Left renal cortex interstitium (tissue), 4 donors: ENCODE measurements at places on chromosomes 11 and 22. TPM values are rescaled to one million over a fixed set of nuclear protein-coding genes. Genes with fewer than 3 reads are reported as not detected.

DNA sequence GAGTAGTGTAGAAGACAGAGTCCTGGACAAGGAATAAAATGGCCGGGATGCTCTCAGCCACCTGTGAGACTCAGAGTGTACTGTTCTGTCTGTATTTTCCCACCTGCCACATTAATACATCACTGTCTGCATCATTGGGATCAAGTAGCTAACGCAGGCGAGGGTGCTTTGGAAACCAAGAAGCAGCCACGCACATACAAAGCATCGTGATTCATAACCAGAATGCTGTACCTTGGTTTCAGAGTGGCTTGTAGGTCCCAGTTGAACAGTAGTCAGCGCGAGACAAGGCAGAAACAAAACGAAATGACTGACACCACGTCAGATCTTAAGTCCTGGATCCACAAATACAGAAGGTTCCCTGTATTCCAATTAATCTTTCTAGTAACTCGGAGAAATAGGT lies 198.3 kb downstream of the GRIK4 start:
- DNase-seq = no peak

GRCh38 chr11:12995823-12996222 lies 13.3 kb upstream of the RASSF10 start:
- no peak for DNase-seq

DNA sequence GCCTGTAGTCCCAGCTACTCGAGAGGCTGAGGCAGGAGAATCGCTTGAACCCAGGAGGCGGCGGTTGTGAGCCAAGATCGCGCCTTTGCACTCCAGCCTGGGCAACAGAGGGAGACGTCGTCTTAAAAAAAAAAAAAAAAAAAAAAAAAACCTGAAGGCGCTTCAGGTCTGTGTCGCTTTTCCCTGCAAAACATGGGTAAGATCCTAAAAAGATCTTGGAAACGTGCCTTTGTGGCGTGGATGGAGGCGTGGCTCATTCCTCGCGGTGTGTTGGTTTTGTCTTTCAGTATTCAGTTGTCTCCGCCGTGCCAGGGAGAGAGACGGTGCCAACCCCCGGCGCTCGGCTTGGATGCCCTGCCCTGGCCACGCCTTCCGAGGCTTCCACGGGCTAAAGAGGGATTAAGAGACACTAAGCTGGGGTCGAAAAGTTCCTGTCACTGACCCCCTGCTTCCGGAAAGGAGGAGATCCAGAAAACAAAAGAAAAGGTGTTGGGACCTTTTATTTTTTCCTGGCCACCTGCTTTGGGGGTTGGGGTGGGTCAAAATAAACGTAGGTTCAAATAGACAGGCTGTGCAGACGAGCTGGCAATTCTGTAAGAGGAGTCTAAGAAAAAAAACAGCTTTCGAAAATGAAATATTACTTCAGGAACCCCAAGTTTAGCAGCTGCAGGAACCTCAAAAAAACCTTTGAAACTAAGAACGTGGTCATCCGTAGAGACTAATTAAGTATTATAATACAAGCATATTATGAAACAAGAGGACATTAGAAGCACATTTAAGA lies 1.1 kb upstream of the SLC35F2 start:
- no peak for DNase-seq

DNA sequence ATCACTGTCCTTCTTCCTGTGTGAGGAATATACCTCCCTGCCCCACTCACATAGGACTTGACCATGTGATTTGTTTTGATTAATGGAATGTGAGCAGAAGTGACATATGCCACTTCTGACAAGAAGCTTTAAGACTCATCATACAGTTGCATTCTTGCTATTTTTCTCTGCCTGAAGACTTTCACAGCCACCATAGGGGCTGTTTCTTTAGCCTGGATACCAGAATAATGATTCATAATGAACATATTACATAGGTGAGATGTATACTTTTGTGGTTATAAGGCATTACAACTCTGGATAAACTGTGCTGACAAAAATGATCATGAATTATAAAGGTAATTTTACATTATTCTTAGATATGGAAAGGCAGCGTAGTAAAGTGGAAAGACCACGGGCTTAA lies 798.0 kb downstream of the DLG2 start:
- DNase-seq = no peak

DNA sequence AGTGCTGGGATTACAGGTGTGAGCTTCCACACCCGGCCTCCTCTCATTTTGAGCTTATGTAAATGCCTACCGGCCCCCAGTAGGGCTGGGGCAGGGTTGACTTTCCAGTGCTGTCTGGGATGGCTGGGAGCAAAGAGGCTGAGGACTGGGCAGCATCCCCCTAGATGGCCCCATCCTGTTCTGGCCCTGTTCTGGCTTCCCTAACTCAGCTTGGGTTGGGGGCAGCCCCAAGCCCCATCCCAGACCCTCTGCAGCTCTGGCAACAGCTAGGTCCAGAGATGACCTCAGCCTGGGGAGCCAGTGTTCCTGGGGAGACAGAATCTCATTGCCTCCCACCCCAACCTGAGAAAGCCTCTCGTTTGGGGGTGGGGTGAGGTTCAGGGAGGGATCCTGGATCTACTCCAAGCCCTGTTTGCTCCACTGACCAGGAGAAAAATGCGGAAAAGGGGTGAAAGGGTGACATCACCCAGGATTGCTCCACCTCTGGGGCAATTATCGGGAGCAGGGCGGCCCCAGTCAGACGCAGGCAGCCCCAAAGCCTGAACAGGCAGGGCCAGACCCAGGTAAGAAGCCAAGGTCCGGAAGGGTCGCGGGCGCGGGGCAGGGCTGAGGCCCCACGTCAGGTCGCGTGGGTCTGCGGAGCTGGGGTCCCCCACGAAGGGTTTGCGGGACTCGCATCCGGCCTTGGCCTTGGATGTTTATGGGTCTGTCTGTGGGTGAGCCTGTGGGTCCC lies at the start of gene PNPLA2:
TSS of gene PNPLA2 (plus strand) at position 519 of the 733 bp plus-strand sequence. CDS start 805 bp downstream, outside the sequence.
- DNase-seq = no peak

DNA sequence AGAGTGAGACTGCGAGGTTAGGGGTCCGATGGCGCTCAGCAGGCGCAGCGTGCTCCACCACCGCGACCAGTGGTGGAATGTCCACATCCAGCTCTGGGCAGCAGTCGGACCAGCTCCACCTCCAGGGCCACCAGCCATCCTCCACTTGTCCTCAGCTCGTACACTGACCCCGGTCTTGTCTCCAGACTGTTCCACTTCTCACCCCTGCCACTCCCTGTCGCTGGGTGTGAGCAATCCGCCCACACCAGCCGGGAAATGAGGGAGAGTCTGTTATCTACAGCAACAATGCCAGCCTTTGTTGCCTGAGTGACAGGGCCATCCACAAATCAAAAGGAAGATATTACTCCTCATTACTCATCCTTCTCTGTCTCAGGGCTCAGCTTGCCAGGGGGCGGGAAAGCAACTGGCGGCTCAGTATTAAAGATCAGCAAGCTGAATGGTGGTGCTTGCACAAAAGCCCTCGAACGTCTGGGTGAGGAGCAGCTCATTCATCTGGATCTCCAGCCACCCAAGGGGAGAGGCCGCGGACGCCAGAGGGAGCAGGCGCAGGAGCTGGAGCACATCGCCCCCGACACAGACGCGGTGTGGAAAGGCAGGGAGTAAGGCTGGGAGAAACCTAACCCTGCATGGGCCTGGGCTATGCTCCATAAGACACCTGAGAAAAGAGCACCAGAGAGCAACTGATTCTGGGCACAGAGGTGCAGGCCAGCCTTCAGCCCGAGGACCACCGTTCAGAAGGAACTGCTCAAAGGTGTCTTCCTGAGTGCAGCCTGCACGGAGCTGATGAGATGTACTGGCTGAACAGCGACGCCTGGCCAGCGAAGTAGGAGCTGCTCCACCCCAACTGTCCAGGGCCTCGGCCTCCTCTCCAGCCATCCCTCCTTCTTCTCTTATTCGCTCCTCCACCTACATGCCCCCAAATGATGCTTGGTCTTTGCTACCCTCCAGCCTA lies 21.9 kb downstream of the IGSF9B start:
- DNase-seq = no peak

DNA sequence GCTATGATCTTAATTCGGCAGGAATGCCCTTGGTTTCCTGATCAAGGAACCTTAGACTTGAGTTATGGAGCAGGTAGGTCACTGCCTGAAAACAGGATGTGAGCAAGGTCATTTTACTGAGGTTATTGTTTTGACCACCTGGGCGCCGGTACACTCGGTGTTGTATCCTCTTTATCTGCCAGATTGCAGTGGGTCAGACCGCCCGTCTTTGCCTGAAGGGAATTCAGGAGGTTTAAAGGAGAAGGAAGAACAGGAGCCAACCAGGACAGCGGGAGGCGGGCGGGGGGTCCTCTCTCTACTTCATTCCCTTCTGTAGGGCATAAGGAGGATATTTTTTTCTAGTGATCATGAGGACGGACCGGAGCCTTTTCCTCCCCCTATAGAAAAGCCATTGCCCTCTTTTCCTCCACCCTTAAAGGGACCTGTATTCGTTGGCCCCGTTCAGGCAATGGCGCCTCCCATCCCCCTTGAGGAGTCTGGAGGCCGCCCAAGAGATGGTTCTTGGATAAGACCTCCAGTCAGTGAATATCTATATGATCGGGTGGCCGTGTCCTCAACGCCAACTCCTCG lies 649 bp downstream of the MS4A15 start:
- DNase-seq = no peak

- no peak for DNase-seq
Observed at GRCh38 chr11:40252236-40252635, 1207.2 kb downstream of the LRRC4C start.

GRCh38 chr11:93729129-93729616 lies 12.1 kb downstream of the TAF1D start:
- no peak for DNase-seq

GRCh38 chr11:115644856-115645255 lies 140.6 kb upstream of the CADM1 start:
- no peak for DNase-seq

- DNase-seq = no peak
Observed at GRCh38 chr22:26669060-26669481, 11.7 kb downstream of the MIAT start.

DNA sequence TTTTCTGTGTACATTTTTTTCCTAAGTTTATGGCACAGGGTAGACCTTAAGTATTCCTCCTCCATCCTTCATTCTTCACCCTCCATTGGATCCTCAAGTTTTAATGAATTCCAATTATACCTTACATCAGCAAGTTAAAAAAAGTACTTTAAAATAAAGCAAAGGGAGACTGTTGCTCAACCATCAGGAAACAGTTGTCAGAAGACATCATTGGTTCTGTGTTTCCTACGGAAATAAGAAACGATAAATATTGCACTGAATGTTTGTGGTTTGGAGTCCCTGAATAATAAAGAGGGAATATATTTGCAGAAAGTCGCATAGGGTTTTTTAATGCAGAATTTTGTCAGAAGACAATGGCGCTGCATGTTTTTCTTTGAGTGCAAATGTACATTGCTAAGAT lies 28.1 kb upstream of the LDHA start:
- DNase-seq = no peak

MUC15 gene
- 5.7 TPM for polyA plus RNA-seq

UBXN1 gene
- polyA plus RNA-seq = 176 TPM

LGALS12 gene
- 0.14 TPM for polyA plus RNA-seq

BBOX1 gene
- 41.4 TPM for polyA plus RNA-seq

HPX gene
- polyA plus RNA-seq = 4.4 TPM

LRRC10B gene
- 1.1 TPM for polyA plus RNA-seq

OR10S1 gene
- not detected for polyA plus RNA-seq
